Mesenteric fat pad (tissue), 1 donor: ENCODE measurements at places on chromosomes 3 and 15.

GRCh38 chr3:105828703-105829102 is 40.1 kb downstream of the CBLB start:
- no peak for DNase-seq

DNA sequence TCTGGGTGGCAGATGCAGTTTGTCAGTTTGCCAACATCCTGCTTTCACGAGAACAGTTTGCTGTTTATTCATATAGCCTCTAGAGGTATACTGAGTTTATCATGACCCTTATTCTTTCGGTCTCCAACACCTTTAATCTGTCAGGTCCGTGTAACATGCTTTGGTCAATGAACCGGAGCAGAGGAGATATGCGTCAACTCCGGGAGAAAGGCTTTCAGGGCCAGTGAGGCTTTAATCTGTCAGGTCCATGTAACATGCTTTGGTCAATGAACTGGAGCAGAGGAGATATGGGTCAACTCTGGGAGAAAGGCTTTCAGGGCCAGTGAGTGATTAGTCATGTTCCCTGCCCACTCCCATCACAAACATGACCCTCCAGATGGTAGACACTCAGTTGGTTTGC is 16.9 kb upstream of the GPD1L start:
- DNase-seq, result no peak

- no peak for DNase-seq
These were observed 276.3 kb upstream of the ARRDC4 start for GRCh38 chr15:97684249-97684648.

GRCh38 chr3:55579496-55579895 is 92.4 kb upstream of the WNT5A start:
- no peak for DNase-seq

DNA sequence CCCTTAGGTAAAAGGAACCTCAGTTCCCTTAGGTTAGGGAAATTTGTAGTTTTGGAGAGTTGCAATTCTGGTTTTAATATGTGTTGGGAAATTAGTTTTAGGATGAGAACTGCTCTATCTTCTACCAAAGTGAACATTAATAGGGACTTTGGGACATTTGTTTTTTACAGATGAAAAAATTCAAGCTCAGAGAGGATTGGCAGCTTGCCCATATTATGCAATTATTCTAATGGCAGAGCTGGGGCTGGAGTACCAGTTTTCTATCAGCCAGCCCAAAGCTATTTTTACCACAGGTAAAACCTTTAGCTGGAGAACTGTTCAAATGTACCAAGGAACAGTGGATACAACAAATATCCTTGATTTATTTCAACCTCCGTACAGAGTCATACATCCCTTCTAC is 127.0 kb downstream of the CPNE4 start:
- DNase-seq, result no peak
